ENCODE measurements at places on chromosomes 1 and 21. TPM values are rescaled to one million over a fixed set of nuclear protein-coding genes. Genes with fewer than 3 reads are reported as not detected.

- H3K4me3 ChIP-seq: peak overlapping the region; percentile 48
- peaks cover 17% of the 10 kb centered on the region for H3K4me1 ChIP-seq
- H3K27ac ChIP-seq: no peak overlapping the region
Measured at GRCh38 chr21:39908265-39908923, 41.2 kb downstream of the PCP4 start.

DNA sequence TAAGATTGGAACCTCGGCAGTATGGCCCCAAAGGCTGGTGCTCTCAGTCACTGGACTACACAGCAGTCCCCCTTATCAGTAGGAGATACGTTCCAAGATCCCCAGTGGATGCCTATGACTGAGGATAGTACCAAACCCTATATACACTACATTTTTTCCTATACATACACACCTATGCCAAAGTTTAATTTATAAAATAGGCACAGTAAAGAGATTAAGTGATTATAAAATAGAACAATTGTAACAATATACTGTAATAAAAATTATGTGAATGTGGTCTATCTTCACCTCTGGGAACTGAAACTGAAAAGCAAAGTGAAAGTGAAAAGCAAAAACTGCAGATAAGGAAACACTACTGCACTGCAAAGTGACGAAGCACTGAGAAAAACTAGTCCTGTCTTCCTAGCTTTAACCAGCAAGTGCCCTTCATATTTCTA is 96.8 kb downstream of the INTS7 start:
- no peak overlapping the region for H3K4me3 ChIP-seq
- peaks cover 13% of the 10 kb centered on the region for H3K36me3 ChIP-seq
- H3K27ac ChIP-seq: peak overlapping the region; percentile 24
- H3K4me1 ChIP-seq: peaks cover 13% of the 10 kb centered on the region
- no peaks in the 10 kb centered on the region for H3K27me3 ChIP-seq

- H3K36me3 ChIP-seq: no peaks in the 10 kb centered on the region
- H3K27ac ChIP-seq: no peak overlapping the region
- H3K4me1 ChIP-seq: peaks cover 35% of the 10 kb centered on the region
- no peaks in the 10 kb centered on the region for H3K27me3 ChIP-seq
- DNase-seq: no peak
- H3K4me3 ChIP-seq: no peak overlapping the region
Measured at GRCh38 chr1:214018386-214019268, 30.9 kb downstream of the PROX1 start.

DNA sequence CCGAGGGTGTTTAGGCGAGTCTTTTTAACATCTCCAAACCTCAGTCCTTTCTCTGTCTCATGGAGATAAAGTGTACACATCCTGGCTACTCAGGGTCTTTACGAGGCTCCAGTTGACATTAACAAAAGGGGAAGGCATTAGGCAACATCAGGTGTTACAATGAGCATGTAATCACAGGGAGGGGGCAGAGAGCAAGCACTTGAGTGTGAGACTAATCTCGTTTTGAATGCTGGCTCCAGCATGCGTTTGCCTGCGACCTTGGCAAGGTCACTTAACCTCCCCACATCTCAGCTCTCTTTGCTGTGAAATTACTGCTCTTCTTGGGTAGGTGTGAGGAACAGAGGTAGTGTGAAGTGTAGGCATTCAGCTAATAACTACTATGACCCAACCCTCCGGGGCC is 3.1 kb downstream of the TNNT2 start:
- H3K4me1 ChIP-seq: peaks cover 31% of the 10 kb centered on the region
- no peak overlapping the region for H3K4me3 ChIP-seq
- H3K27me3 ChIP-seq: peaks cover 18% of the 10 kb centered on the region
- no peaks in the 10 kb centered on the region for H3K36me3 ChIP-seq

GRCh38 chr1:32335790-32336590 is at the start of gene MARCKSL1:
TSS of gene MARCKSL1 (minus strand) at chr1:32336233. CDS start at chr1:32336033, 200 bp downstream.
- peaks cover 43% of the 10 kb centered on the region for H3K4me1 ChIP-seq
- H3K27ac ChIP-seq: peak within 1 kb of the TSS; percentile 93
- peaks cover 26% of the 10 kb centered on the region for H3K36me3 ChIP-seq
- peak; percentile 91 for DNase-seq
- peak within 1 kb of the TSS; percentile 97 for H3K4me3 ChIP-seq
- H3K27me3 ChIP-seq: no peaks in the 10 kb centered on the region

- DNase-seq: no peak
- no peak overlapping the region for H3K4me3 ChIP-seq
- H3K27ac ChIP-seq: no peak overlapping the region
- no peaks in the 10 kb centered on the region for H3K27me3 ChIP-seq
- H3K36me3 ChIP-seq: peaks cover 14% of the 10 kb centered on the region
Measured at GRCh38 chr1:27992276-27992675, 32.5 kb downstream of the XKR8 start.

DNA sequence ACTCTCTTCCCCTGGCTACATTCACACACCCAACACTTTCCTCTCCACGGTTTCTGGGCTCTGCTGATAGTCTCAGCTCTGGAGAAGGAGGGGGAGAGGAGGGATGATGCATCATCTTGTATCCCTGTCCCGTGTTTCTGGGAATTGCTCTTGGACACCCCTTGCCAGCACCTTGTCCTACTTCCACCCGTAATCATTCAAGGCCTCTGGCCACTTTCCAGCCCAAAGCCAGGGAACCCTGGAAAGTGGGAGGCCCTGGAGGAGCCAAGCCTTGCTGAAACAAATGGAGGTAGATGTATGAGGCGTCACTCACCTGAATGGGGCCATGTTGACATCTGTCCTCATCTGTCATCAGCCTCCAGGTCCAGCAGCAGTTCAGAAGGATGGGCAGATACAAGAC is 4.4 kb downstream of the PLEKHO1 start:
- peak overlapping the region; percentile 1 for H3K27ac ChIP-seq
- peak overlapping the region; percentile 61 for H3K4me3 ChIP-seq
- peaks cover 44% of the 10 kb centered on the region for H3K36me3 ChIP-seq
- H3K27me3 ChIP-seq: no peaks in the 10 kb centered on the region
- peaks cover 22% of the 10 kb centered on the region for H3K4me1 ChIP-seq
- DNase-seq: no peak

DNA sequence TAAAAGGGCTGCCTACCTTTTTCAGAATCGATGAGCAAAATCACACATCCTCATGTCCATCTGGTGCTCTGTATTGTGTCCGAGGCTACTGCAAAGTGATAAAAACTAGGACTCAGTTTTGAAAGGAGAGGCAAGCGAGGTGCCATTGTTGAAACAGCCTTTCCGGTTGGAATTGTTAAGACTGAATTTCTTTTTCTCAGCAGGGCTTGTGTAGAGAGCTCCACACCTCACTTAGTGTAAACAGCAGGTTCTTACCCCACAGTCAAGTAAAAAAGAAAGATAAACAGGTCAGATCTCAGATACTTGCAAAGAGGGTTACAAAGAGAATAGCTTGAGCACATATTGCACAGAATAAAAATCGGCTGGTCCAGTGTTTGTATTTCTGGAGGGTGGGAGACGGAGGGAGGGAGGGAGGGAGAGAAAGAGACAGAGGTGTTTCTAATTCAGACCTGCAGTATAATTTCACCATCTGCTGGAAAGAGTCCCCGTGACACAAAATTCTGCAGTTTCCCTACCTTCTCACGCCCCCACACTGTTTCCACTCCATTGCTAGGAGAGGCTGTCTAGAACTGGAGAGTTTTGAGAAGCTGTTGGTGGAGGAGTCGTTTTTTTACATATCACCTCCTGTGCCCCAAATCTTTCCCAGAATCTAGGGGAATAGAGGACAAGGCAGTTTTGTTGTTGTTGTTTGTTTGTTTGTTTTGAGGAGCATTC is 82.5 kb downstream of the EDEM3 start:
- peaks cover 6% of the 10 kb centered on the region for H3K27me3 ChIP-seq
- no peak overlapping the region for H3K4me3 ChIP-seq
- no peak overlapping the region for H3K27ac ChIP-seq
- peaks cover 5% of the 10 kb centered on the region for H3K4me1 ChIP-seq
- no peak for DNase-seq
- H3K36me3 ChIP-seq: no peaks in the 10 kb centered on the region

GRCh38 chr1:31248276-31248675 is 8.6 kb upstream of the NKAIN1 start:
- H3K27me3 ChIP-seq: peaks cover 14% of the 10 kb centered on the region
- H3K4me3 ChIP-seq: no peak overlapping the region
- peaks cover 14% of the 10 kb centered on the region for H3K4me1 ChIP-seq
- no peaks in the 10 kb centered on the region for H3K36me3 ChIP-seq
- H3K27ac ChIP-seq: no peak overlapping the region

- peaks cover 20% of the 10 kb centered on the region for H3K36me3 ChIP-seq
- H3K27me3 ChIP-seq: no peaks in the 10 kb centered on the region
- no peak overlapping the region for H3K4me3 ChIP-seq
- H3K4me1 ChIP-seq: peaks cover 75% of the 10 kb centered on the region
- no peak overlapping the region for H3K27ac ChIP-seq
- no peak for DNase-seq
Measured at GRCh38 chr1:204477036-204477740, 17.4 kb downstream of the PIK3C2B start.

DNA sequence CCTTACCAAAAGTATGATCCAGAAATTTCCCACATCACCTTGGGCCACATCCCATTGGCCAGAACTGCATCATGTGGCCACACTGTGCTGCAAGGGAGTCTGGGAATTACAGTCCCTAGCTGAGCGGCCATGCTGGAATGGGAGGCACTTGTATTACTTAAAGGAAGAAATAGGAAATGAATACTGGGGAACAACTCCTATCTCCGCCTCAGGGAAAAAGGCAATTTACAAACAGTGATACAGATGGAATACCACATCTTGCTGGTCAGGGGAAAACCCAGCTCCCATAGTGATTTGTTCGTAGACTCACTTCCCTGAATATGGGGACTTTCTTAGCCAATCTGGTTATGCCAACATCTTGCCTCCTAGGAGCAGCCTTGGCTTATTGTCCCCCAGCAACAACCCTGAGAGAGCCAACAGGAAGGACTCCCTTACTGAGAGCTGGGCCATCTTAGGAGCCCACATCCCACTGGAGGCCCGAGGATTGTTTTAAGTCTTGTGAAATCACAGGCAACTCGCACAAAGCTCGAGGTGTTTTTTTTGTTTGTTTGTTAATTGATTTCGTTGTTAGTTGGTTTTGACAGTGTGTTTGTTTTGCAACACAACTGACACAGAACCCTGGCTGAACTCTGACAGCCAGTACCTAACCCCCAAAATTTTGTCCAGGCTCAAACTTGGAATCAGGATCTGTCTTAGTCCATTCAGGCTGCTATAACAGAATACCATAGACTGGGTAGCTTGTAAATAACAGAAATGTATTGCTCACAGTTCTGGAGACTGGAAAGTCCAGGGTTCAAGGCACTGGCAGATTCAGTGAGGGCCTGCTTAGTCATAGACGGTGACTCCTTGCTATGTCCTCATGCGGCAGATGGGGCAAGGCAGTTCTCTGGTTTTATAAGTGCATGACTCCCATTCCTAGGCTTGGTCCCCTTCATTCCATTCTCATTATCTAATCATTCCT is 14.9 kb downstream of the CDA start:
- H3K36me3 ChIP-seq: no peaks in the 10 kb centered on the region
- no peak overlapping the region for H3K27ac ChIP-seq
- no peaks in the 10 kb centered on the region for H3K4me1 ChIP-seq
- no peak for DNase-seq

- H3K36me3 ChIP-seq: no peaks in the 10 kb centered on the region
- H3K4me3 ChIP-seq: no peak overlapping the region
- no peaks in the 10 kb centered on the region for H3K27me3 ChIP-seq
Measured at GRCh38 chr1:48923116-48923515, 146.4 kb upstream of the BEND5 start.

DNA sequence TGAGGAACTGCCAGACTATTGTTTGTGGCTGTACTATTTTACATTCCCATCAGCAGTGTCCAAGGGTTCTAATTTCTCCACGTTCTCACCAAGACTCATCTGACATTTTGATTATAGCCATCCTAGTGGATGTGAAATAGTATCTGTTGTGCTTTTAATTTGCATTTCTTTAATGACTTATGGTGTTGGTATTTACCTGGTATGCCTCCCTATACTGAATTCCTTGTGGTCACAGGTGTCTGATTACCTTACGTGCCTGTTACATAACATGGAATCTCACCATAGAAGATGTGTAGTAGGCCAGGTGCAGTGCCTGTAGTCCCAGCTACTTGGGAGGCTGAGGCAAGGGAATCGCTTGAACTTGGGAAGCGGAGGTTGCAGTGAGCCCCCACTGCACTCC is 13.5 kb downstream of the ZYG11A start:
- no peaks in the 10 kb centered on the region for H3K4me1 ChIP-seq
- H3K27ac ChIP-seq: no peak overlapping the region
- DNase-seq: no peak
- H3K27me3 ChIP-seq: no peaks in the 10 kb centered on the region

DNA sequence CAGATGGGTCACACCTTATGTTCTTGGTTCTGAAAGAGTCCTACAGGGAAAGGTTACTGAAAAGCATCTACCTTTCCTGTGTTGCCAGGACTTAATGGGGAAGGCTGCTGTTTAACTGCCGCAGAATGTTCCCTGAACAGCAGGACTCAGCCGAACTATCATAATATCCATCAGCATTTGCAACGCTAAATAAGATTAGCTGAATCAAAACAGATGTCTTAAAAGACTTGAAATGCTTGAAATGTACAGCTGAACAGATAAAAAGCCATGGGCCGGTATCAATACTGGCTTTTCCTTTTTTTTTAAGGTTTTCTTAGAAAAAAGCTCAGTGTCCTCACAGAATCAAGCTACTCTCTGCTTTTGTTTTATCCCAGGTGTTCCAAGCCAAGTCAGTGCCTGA is 19.7 kb upstream of the ATP13A2 start:
- H3K4me1 ChIP-seq: no peaks in the 10 kb centered on the region
- no peaks in the 10 kb centered on the region for H3K27me3 ChIP-seq
- H3K27ac ChIP-seq: no peak overlapping the region
- H3K4me3 ChIP-seq: no peak overlapping the region

DNA sequence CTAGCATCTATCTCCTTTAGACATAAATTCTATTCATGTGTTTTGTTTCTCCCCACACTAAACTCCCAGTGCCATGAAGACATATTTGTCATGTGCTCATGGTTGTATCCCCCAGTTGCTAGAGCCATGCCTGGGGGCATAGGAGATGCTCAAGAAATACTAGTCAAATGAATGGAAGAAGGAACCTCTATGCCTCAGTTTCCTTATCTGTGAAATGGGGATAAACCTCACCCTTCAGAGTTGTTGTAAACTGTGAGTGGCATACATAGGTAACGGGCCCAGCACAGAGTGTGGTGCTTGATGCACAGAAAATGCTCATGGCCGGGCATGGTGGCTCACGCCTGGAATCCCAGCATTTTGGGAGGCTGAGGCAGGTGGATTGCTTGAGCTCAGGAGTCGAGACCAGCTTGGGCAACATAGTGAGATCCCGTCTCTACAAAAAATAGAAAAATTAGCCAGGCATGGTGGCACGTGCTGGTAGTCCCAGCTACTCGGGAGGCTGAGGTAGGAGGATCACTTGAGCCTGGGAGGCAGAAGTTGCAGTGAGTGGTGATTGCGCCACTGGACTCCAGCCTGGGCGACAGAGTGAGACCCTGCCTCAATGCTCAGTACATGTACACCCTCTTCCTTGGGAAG is 8.7 kb downstream of the LDLRAD2 start:
- no peaks in the 10 kb centered on the region for H3K27me3 ChIP-seq
- H3K4me1 ChIP-seq: peaks cover 4% of the 10 kb centered on the region
- no peak for DNase-seq
- H3K36me3 ChIP-seq: peaks cover 3% of the 10 kb centered on the region

- H3K4me1 ChIP-seq: peaks cover 45% of the 10 kb centered on the region
- no peak overlapping the region for H3K27ac ChIP-seq
- peaks cover 7% of the 10 kb centered on the region for H3K27me3 ChIP-seq
Measured at GRCh38 chr1:178940068-178940765, 69.3 kb upstream of the ANGPTL1 start.

- no peak overlapping the region for H3K4me3 ChIP-seq
- H3K36me3 ChIP-seq: no peaks in the 10 kb centered on the region
Measured at GRCh38 chr1:160009081-160009480, 22.7 kb downstream of the PIGM start.

The CCDC185 gene
- not detected for total RNA-seq

The LAPTM5 gene
- total RNA-seq: 0.29 TPM

The NPHS2 gene
- total RNA-seq: 0.31 TPM

The OR2L2 gene
- total RNA-seq: 0.07 TPM

The C1orf87 gene
- total RNA-seq: not detected

The CLCA1 gene
- total RNA-seq: 4.9 TPM

The NBPF20 gene
- 2.0 TPM for total RNA-seq

The SPRR2G gene
- total RNA-seq: not detected

All from type B pancreatic cell (in vitro differentiated cells).